Esophagus squamous epithelium (tissue), 5 donors: ENCODE measurements at places on chromosomes 11 and 22. TPM values are rescaled to one million over a fixed set of nuclear protein-coding genes. Genes with fewer than 3 reads are reported as not detected.

GRCh38 chr11:131723088-131723487 is 352.7 kb downstream of the NTM start:
- DNase-seq: no peak
- no peaks in the 10 kb centered on the region for H3K27me3 ChIP-seq
- no peak overlapping the region for H3K4me3 ChIP-seq

- peak overlapping the region; percentile 36 for H3K27ac ChIP-seq
- DNase-seq: no peak
- H3K36me3 ChIP-seq: no peaks in the 10 kb centered on the region
- H3K4me1 ChIP-seq: no peaks in the 10 kb centered on the region
- no peak overlapping the region for H3K4me3 ChIP-seq
Measured at GRCh38 chr11:74717221-74717969, 13.8 kb downstream of the CHRDL2 start.

GRCh38 chr11:100748153-100748552 is 61.1 kb downstream of the ARHGAP42 start:
- H3K4me3 ChIP-seq: no peak overlapping the region
- no peak overlapping the region for H3K27ac ChIP-seq
- no peaks in the 10 kb centered on the region for H3K27me3 ChIP-seq
- no peak for DNase-seq

DNA sequence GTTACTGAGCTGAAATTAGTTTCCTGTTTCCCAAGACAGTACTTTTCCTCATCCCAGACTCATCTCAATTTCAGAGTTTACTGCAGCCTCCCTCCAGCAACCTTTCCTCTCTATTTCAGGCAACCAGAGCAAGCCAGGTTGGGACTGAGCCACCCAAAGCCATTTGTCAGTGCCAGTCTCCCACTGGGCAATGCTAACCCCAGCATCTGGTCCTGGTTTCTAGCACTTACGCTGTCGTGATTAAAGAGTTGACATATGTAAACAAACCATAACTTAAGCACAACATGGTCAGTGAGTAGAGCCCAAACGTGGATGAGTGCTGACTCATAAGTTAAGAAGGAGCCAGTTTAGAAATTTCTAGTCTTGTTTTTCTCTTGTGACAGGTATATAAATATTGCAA is 119.6 kb upstream of the BLID start:
- peaks cover 4% of the 10 kb centered on the region for H3K4me1 ChIP-seq
- H3K27ac ChIP-seq: no peak overlapping the region
- H3K36me3 ChIP-seq: no peaks in the 10 kb centered on the region
- H3K27me3 ChIP-seq: no peaks in the 10 kb centered on the region
- H3K4me3 ChIP-seq: no peak overlapping the region
- no peak for DNase-seq

DNA sequence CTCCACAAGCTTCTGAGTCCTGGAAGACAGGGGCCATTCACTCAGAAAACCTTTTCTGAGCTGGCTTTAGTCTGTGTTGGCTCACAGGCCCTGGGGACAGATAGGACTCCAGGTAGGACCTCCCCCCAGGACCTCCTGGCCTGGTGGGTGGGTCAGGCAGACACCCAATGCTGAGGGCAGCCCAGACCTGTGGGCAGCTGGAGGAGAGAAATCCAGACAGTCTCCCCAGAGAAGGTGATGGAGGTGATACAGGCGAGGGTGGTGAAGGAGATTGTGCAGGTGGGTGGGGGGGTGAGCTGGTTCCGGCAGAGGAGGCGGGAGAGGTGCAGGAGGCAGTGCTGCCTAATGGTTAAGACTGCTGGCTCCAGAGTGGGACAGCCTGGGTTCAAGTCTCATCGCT is 15.6 kb downstream of the LRRC32 start:
- no peak for DNase-seq
- H3K4me3 ChIP-seq: no peak overlapping the region
- peak overlapping the region; percentile 79 for H3K27ac ChIP-seq
- no peaks in the 10 kb centered on the region for H3K27me3 ChIP-seq
- no peaks in the 10 kb centered on the region for H3K36me3 ChIP-seq
- no peaks in the 10 kb centered on the region for H3K4me1 ChIP-seq

DNA sequence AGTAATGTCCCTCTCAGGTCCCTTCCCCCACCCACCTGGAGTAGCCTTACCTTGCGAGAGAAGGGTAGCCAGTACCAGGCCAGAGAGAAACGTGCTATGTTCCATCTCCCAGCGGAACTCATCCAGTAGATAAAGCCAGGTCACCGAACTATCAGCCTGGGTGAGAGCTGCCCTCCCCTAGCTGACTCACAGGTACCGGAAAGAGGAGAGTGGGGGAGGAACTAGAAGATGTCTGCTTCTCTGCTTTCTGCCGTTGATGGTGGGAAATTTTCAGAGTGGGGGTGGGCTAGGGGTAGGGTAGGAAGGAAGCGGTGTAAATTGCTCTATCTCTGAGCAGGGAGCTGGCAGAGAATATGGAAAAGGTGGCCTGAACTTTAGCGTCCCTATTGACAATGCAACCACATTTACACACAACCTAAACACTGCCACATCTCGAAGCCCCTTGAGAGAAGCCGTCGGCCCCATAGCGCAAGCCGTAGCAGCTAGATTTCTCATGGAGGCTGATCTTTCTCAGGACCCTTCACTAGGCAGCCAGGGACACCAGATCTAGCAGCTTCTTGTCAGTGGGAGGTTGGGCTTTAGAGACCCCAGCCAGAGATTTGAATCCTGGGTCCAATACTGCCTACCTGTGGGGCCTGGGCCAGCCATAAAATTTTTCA is at the start of gene CD3D:
Gene CD3D (minus strand): TSS at position 203 of the 659 bp plus-strand sequence. CDS start 98 bp downstream, at position 105.
- H3K27ac ChIP-seq: peak within 1 kb of the TSS; percentile 34
- H3K4me3 ChIP-seq: peak within 1 kb of the TSS; percentile 38
- H3K4me1 ChIP-seq: peaks cover 3% of the 10 kb centered on the region

DNA sequence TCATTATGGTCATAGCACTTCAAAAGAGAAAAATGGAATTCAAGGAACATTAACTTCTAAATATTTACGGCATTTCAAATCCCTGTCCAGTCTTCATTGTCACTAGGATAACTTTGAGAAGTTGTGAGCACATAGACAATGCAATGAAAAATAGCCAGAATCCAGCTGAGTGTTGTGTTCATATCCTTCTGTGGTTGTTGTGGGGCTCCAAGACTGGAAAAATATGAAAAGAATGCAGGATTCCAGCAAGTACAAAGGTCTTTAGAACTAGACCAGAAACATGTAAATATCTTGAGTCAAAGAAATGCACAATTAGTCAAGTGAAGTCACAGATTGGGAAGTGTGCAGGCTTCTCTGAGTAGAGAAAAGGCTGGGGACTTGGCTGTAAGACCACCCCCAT is 68.7 kb downstream of the WT1 start:
- no peaks in the 10 kb centered on the region for H3K4me1 ChIP-seq
- H3K36me3 ChIP-seq: no peaks in the 10 kb centered on the region
- no peak overlapping the region for H3K4me3 ChIP-seq
- H3K27ac ChIP-seq: no peak overlapping the region
- no peak for DNase-seq

DNA sequence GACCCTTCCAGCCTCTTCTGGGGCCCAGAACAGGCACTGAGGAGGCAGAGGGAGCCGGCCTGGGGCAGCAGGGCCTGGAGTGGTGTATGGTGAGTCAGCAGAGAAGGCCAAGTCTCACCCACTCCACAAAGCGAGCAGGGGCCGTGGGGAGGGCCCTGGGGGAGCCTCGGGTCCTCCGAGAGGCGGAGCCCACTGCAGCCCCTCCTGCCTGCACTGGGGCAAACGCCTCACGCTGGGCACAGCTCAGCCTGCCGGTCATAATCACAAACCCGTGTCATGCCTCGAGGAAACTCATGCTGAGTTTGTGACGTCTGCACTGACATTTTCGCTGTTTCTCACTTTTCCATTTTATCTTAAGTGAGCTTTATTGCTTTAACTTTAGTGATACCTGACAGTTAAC is 38.4 kb downstream of the TOLLIP start:
- no peaks in the 10 kb centered on the region for H3K4me1 ChIP-seq
- no peaks in the 10 kb centered on the region for H3K36me3 ChIP-seq
- H3K4me3 ChIP-seq: no peak overlapping the region
- H3K27me3 ChIP-seq: no peaks in the 10 kb centered on the region

DNA sequence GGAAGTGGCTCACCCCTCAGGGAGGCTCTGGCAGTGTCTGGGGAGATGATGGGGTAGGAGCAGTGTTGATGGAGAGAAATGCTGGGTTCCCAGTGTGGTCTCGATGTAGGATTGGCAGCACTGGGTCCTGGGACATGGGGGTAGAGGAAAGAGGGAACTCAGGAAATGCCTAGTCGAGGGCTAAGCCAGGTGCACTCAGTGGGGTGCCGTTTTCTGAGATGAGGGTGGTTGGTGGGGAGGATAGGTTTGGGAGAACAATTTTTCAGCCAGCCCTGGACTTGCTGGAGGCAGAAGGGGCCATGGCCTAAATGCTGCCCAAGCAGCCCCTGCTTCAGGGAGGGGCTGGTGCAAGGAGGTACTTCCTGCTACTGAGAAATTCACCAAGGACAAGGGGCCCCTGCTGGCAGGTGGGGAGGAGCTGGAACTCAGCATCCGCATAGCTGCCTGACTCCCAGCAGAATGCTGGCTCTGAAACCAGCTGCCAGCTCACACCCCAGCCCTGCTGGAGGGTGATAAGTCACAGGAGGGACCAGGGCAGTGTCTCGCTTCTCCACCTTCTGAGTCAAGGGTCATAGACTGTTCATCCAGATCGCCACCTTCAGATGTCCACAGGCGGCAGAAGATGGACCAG is 6.0 kb downstream of the CCDC157 start:
- no peaks in the 10 kb centered on the region for H3K4me1 ChIP-seq
- H3K27me3 ChIP-seq: no peaks in the 10 kb centered on the region
- H3K36me3 ChIP-seq: peaks cover 9% of the 10 kb centered on the region
- no peak overlapping the region for H3K4me3 ChIP-seq
- H3K27ac ChIP-seq: no peak overlapping the region
- no peak for DNase-seq

DNA sequence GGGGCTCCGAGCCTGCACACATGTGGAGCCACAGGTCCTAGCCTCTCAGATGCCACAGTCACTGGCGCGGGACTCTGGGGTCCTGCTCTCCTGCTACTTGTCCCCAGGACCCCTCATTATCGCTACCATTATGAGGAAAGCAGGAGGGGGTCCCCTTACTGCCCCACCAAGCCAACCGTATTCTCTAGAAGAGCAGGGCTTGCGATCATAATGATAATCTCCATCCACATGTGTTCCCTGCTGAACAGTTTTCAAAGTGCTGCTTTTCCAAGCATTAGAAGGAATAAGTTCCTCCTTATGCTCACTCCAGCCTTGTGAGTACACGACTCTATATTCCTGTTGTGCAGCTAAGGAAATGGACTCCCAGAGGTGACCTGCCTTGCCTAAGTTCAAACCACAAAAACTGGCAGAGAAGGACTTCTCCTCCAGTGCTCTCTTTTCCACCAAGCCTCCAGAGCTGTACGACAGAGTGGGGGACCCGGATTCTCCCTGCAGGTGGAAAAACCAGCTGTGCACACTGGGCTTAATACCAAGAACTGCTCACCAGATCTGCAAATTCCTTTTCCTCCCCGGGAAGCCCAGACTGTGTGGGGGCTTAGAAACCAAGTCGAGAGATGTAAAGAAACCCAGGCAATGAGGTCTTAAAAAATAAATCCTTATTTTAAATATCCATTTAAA is 92.8 kb upstream of the DRD2 start:
- no peaks in the 10 kb centered on the region for H3K27me3 ChIP-seq
- H3K4me3 ChIP-seq: no peak overlapping the region
- H3K36me3 ChIP-seq: no peaks in the 10 kb centered on the region
- DNase-seq: no peak
- no peak overlapping the region for H3K27ac ChIP-seq

DNA sequence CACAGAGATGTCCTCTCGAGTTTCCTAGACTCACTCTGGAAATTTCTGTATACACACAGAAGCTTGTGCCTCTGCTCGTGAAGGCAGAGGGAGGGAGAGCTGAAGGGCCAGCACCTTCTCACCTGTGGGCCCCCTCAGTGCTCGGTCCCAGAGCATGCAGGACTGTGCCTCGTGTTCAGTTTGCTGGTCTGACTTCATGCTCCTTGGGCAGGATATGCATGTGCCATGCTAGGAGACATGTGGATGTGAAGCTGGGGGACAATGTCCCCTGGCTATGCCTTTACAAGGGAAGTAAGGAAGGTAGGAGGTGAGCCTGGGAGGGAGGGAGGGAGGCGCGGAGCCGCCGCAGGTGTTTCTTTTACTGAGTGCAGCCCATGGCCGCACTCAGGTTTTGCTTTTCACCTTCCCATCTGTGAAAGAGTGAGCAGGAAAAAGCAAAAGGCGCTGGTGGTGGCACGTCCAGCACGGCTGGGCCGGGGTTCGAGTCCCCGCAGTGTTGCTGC is 22.6 kb downstream of the NEAT1 start:
- H3K4me1 ChIP-seq: peaks cover 7% of the 10 kb centered on the region
- H3K4me3 ChIP-seq: no peak overlapping the region
- DNase-seq: no peak
- H3K36me3 ChIP-seq: no peaks in the 10 kb centered on the region

The TOLLIP gene
- total RNA-seq: 70.8 TPM

The ART5 gene
- not detected for total RNA-seq

The APOL5 gene
- total RNA-seq: not detected

The ST14 gene
- total RNA-seq: 225 TPM

The PTGDR2 gene
- total RNA-seq: 2.7 TPM

The LRRC55 gene
- 0.32 TPM for total RNA-seq

The C11orf97 gene
- total RNA-seq: not detected
